ENCODE measurements at places on chromosomes 1 and 21. TPM values are rescaled to one million over a fixed set of nuclear protein-coding genes. Genes with fewer than 3 reads are reported as not detected.

The NBPF19 gene
- total RNA-seq: 37.6 TPM

The CAMK2N1 gene
- 28.5 TPM for total RNA-seq

- no peak for DNase-seq
These were observed 705.3 kb upstream of the CHRM3 start for GRCh38 chr1:238681021-238681420.

DNA sequence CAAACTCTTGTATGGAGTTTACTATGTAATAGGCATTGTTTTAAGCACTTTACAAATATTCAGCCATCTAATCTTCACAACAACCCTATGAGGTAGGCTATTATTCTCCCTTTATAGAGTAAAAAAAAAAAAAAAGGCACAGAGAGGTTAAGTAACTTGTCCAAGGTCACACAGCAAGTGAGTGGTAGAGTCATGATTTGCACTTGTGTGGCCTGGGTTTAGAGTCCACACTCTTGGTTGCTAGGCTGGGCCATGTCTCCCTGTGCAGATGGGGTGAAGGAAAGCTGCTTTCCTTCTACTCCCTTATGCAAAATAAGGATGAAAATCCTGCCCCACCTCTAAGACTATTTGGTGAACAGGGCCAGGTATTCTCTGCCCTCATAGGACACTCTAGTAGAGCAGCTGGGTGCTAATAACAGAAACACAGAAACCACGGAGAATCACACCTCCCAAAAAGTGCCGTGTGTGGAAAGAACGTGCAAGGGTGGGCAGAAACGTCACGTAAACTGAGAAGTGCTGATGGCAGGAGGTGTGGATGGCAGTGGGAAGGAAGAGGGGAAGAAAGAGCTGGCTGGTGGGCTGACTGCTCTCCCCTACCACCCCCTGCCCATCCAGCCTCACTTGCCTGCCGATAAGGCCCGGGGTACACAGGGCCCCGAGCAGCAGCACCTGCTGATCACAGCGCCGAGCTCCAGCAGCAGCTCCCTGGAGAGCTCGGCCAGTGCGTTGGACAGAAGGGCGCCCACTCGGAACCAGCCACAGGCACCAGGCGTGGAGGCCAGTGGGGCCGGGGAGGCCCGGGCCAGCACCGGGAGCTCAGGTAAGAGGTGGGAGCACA lies 28.3 kb upstream of the VPS13D start:
- no peak for DNase-seq
